IPS-NIHi11 (cell line): ENCODE measurements at places on chromosomes 7 and 10.

- DNase-seq = no peak
Observed at GRCh38 chr10:7797582-7797981, 9.6 kb downstream of the ATP5F1C start.

GRCh38 chr7:78607099-78607498 is 808.5 kb downstream of the PHTF2 start:
- DNase-seq = peak; percentile 48

GRCh38 chr10:92903633-92904032 is 55.3 kb downstream of the EXOC6 start:
- no peak for DNase-seq

GRCh38 chr7:99397297-99397983 is 11.0 kb downstream of the PDAP1 start:
- DNase-seq = no peak

GRCh38 chr10:131477457-131478121 is 166.1 kb upstream of the TCERG1L start:
- no peak for DNase-seq

- peak; percentile 74 for DNase-seq
Observed at GRCh38 chr10:34906067-34906965, 91.2 kb upstream of the PARD3 start.

- no peak for DNase-seq
Observed at GRCh38 chr7:155945670-155946325, 133.5 kb upstream of the SHH start.

DNA sequence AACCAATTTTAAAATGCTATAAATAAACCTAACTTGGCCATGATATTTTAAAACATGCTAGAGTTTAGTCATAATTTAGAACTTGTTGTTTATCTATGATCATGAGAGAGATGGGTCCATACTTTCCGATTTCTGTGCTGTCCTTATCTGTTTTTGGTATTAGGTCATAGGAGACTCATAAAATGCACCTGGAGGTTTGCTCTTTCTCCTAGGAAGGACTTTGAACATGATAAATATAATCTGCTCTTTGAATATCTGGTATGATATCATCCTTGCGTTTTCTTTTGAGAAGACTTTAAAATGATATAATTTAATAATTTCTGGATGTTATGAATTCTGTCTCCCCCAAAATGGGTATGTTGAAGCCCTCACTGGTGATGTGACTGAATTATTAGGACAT is 9.0 kb upstream of the ANTXRL start:
- DNase-seq = no peak

- DNase-seq = no peak
Observed at GRCh38 chr7:2986561-2986960, 57.1 kb downstream of the CARD11 start.

DNA sequence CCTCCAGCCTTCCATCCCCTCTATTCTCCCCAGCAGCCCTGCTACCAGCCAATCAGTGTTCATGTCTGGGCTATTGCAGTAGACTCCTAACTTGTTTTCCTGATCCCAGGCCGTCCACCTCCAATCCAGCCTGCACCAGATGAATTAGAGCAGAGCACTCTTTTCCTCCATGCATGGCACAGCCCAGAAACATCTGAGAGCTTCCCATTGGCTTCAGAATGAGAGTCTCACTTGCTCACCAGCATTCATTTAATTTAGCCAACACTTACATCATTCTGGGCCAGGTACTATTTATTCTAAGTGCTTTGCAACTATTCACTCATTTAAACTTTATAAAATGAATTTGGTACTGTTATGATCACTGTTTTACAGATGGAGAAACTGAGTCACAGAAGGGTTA is 51.4 kb upstream of the DUSP5 start:
- no peak for DNase-seq

- no peak for DNase-seq
Observed at GRCh38 chr10:52111101-52111891, 202.8 kb upstream of the DKK1 start.

GRCh38 chr7:84091318-84091717 is 103.3 kb downstream of the SEMA3A start:
- no peak for DNase-seq

DNA sequence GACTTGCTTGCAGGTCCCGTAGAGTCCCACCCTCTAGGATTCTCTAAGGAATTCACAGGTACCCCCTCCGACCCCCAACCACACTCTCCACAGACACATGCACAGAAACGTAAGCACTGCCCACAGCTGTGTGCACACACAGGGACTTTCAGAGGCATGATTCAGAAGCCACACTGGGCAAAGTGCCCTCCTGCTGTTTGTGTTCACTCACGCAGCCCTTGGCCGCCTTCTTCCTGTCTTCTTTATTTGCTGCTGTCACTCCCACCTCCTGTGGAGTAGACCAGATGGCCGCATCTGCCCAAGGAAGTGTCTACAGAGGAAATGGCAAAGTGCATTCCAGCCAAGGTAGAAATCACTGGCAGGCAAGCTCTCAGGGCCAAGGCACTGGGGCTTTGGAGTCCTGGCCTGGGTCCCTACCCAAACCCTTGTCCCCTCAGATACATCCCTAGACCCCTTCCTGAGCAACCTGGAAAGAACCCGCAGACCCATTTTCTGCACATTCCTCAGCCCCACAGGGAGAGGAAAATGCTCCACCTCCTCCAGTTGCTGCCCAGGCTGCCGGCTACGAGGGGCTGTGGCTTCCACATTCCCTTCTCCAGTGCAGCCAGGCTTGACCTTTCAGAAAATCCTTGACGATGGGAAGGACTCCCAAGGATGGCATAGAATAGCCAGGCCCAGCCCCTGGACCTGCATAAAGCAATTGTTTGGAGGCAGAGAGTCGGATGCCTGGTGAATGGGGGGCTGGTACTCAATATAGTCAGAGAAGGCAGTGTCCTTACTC is 21.6 kb upstream of the GIMAP8 start:
- DNase-seq = peak; percentile 49

DNA sequence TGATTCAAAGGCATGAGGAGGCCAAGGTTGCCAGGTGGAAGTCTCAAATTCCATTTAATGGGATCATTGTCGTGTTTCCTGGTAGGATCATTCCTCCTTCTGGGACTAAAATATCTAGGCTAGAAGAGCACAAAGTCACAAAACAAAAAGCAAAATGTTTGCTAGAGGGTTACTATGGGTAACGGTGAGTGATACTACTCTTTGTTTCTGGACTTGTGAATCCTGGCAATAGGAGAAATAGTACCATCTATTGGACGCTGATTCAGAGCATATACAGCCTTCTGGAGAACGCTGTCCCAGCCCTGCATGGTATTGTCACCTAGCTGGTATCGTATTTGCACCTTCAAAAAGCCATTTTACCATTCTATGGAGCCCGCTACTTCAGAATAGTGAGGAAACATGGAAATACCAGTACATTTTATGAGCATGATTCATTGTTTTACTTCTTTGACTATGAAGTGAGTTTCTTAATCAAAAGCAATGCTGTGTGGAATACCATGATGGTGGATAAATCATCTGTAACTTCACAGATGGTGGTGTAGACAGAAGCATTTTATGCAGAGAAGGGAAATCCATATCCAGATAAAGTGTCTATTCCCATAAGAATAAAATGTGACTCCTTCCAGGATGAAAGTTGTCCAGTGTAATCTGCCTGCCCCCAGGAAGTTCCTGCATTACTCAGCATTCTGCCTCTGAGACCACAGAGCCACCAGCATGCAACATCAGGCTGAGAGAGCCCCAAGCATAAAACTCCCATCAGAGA is 361.0 kb downstream of the ETV1 start:
- no peak for DNase-seq

DNA sequence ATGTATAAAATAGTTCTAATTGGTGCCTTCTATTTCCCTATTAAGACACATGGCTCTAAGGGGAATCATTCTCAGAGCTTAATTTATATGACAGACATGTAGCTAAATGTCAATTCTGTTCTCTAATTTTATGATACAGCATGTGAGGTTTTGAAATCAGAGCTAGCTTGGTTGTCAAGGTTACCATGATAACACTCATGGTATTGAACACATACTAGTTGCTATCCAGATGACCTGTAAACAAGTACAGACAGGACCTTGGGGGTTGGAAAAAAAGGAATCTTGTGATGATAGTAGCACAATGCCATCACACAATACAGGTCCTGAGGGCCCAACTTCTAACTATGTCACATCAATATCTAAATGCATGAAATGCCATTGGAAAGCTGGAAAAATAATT is 49.2 kb downstream of the RHOBTB1 start:
- no peak for DNase-seq

GRCh38 chr7:12257582-12257981 is 46.5 kb downstream of the TMEM106B start:
- DNase-seq = no peak

DNA sequence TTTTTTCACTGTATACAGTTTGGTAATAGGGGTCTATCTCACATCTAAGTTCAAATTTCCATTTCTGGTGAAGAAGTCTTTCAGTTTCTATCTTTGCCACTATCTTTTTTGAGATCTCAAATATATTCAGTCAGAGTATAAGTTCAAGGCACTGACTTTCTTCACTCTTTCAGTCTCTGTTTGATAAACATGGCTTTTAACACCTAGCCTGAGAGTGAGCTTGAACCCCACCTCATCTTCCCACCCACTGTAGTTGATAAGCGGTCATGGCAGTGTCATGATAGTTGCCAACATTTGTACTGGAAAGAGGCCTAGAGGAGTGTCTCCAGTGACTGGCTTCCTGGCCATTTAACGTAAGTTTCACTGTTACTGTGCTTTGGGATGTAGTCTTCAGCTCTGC is 41.2 kb upstream of the AGR3 start:
- no peak for DNase-seq

- no peak for DNase-seq
Observed at GRCh38 chr7:121076350-121077164, 88.0 kb downstream of the CPED1 start.

DNA sequence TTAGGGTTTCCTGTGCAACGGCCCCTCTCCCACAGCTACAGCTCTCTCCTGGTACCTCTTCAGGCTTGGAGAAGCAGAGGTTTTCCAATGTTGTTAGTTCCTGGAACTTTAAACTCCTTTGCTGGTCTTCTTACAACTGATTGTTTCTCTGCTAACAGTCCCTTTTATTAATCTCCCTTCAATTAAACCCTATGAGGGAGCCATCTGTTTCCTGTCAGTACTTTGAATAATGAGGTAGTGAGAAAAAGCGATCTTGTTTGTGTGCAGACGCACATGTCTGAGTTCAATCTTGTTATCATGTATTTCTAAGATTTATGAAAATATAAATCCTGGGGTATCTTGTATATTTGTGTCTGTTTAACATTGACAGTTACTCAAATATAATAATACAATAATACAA is 102.4 kb downstream of the MDFIC start:
- DNase-seq = no peak

DNA sequence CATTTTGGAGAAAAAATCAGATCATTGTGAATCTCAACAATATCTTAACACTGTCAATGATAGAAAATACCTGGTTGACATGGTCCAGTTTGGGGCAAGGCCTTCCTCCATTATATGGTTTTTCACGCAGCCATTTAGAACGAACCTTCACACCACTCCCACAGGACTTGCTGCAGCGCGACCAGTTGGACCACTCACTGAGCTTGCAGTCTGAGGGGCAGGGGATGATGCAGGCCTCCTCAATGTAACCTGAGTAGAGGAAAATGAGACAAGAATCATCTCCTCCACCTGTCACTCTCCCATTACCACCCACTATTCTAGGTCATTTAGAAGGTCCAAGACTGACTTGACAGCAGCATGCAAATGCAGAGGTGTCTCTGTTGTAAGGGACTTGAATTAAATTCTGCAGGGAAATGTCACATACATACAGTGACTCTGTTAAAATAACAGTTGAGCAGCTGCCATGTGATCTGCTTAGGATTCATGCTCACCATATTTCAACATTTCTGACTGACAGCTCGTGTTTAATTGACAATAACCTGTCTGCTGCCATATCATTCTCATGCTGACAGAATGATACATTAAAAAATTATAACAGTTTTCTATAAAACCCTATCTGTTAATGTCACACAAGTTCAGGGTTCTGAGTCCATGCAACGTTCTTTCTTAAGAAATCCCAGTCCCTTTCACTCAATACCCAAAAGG is 403.0 kb downstream of the THSD7A start:
- peak; percentile 18 for DNase-seq

DNA sequence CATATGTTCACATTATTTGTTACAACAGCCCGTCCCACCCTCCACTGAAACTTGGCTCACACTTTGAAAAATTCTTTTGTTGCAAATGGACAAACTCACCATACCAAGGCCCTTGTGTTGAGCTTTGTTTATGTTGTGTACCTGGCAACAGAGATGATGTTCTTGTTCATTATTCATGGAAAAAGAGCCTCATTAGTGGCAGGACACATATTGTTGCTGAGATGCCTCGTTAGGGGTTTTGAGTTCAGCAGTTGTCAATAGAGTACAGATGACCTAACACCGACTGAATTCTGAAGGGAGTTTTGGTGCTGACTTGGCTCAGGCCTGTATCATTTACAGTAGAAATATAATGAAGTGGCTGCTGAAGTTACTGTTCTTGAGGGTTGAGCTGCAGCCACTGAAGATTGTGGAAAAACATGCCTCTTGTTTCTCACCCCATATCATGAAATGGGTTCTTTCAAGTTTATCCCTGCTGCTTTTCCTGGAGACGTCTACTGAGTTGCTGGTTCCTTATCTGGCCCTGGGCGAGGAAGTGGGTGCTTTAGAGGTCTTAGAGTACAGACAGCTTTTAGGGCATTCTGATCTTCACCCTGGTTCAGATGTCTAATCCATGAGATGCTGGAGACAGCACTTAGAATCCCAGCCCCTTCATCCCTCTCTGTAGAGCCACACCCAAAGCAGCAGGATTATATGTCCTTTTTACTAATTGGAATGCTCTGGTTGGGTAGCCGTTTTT is 149.7 kb downstream of the WNT2 start:
- DNase-seq = no peak

GRCh38 chr7:30671793-30672465 is 10.3 kb downstream of the CRHR2 start:
- peak; percentile 94 for DNase-seq

- DNase-seq = no peak
Observed at GRCh38 chr10:99787782-99788445, 5.5 kb downstream of the ABCC2 start.

GRCh38 chr7:44183386-44183785 is 5.9 kb downstream of the GCK start:
- no peak for DNase-seq

DNA sequence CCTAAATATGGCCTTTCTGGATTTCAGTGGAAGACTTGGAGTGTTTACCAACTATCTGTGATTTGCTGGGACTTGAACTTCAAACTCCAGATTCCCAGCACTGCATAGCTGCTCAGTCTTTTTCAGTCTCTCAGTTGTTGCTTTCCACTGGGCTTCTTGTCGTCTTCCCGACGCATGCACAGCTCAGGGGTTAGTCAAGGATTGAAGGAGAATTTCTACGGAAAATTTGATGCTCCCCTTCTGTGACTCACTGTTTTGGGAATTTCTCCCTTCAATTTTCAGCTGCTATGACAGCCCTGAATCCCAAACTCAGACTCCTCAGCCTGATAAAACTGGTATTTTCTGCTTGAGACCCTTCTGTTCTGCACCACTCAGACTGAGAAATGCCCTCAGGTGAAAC is 91.7 kb downstream of the CYP26A1 start:
- no peak for DNase-seq

DNA sequence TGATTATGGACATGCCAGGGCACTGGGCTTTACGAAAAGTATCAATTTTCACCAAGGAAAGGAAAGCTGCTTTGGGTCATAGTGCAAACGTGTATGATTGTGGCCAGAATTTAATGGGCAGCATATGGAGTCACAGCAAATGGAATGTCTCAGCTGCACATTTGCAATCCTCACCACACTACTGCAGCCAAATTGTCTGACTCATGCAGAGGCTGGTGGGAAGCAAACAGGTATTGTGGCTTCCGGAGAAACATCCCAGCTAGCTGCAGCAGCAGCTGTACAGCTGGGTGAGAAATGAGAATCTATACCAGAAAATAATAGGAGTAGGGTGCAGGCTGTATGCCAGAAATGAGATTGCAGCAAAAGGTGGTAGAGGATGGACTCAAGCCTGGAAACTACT is 374.7 kb upstream of the VWC2 start:
- DNase-seq = no peak
